ENCODE measurements at places on chromosomes 1 and 21.

GRCh38 chr1:201169203-201169602 lies 14.9 kb upstream of the TMEM9 start:
- no peak for DNase-seq

DNA sequence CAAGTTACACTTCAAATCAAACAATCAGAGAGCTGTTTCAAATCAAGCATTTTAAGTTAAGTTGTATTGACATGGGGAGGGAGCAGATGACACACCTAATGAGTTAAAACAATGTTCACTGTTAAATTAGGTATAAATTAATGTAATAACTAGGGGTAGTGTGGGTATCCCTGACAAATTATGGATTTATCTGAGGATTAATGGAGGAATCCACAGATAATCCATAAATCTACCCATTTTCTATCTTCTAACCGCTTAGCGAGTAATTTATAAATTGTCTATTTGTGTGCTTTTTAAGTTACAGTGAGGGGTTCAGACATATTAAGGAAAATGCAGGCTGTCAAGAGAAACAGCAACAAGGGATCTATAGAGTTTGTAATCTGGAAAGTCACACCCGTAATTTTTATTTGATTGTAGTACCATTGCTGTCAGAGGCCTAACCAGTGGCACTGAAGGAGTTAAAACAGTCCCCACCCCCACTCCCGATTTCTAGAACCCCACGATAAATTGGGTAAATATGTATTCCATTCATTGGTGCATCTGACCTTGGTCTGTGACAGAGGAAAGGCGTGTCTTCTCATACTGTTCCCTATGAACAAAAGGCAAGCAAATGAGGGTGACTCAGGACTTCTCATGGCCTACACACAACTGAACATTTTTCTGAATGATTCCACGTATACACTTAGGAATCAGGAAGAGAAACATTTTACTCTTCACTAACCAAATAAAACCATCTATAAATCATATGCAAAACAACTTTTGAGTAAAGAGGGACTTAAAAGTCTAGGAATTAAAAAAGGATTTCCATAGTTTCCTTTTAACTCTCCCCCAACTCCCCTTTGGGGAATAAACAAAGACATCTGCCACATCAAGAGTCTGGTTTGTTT lies 7.4 kb downstream of the IRF2BP2 start:
- no peak for DNase-seq

GRCh38 chr1:211606914-211607753 lies 28.2 kb upstream of the SLC30A1 start:
- no peak for DNase-seq

GRCh38 chr1:230270559-230271281 lies 155.4 kb downstream of the PGBD5 start:
- no peak for DNase-seq

DNA sequence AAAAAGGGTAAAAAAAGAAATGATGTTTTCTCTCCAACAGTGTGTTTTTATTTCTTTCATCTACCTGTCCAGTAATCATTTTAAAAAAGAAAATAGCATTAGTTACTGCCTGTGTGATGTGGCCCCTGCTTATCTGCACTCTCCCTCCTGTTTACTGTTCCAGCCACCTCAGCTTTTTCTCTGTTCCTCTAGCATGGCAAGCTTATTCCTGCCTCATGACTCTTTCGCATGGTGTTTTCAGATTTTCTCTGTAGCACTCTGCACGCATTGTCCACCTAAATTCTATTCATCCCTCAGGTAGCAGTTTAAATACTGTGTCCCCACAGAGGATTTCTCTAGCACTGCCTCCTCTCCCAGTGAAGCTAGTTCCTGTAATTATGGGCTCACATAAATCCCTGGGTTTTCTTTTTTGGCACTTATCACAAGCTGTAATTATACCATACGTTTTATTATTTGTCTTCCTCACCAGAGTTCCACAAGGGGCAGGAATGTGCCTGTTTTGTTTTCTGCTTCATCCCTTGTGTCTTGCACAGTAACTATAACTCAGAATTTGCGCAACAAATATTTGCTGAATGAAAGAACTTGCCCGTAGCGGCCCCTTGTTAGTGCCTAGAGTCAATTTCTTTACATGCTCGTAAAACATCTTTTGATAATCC lies 51.4 kb upstream of the LRIG2 start:
- no peak for DNase-seq

DNA sequence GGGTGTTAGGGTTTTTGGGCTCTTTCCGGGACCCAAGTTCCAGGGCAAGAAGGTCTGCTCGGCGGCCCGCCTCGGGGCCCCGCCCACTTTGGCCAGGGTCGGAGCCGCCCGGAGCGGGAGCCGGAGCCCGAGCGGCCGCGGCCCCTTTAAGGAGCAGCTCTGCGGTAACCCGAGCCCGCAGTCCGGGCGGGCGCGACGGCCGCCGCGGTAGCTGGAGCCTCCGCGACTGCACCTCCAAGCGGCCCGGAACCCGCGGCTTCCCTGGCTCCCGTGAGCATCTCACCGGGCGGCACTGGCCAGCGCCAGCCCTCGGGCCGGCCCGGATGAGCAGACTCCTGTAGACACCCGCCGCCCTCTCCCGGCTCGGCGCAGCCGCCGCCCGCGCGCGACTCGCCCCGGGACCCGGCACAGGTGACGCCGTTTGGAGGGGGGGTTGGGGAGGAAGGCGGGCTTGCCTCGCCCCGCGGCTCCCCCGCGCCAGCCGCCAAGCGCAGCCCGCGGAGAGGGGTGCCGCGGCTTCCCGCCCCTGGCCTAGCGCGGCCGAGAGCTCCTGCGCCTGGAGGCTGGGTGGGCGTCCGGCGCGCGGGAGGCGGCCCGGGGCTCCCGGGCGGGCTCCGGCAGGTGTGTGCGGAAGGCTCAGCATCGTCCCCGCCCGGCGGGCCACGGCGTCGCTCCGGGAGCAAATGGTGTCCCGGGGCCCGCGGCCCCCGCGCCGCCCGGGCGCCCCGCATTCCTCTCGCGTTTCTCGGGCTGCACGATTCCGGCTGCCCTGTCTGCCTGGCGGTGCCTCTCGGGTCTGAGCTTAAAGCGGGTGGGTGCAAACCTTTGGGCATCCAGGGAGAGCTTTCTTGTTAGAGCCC lies at the start of gene TLCD4:
TLCD4 (plus strand) TSS at position 149 of the 860 bp plus-strand sequence. CDS start 26,547 bp downstream, outside the sequence.
- DNase-seq: no peak

GRCh38 chr1:180811886-180812285 lies 100.8 kb upstream of the KIAA1614 start:
- DNase-seq: no peak

DNA sequence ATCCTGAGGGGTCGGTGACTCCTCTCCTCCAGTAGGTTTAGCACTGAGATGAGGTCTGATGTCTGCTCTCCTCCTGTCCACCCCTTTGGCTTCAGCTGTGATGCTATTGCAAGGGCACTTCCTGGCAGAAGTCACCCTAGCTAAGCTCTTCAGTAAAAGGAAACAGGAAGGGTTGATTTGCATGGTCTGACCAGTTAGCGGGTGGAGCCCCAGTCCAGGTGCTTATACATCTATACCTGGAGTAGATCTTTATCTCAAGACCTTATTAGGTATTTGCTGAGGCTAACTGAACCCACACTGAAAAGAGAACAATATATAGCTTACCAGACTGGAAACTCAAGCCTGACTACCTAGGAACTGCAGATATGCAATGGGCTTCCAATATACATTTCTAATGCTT lies 28.9 kb upstream of the NFASC start:
- no peak for DNase-seq

GRCh38 chr1:226790545-226791181 lies 51.6 kb upstream of the ITPKB start:
- no peak for DNase-seq

DNA sequence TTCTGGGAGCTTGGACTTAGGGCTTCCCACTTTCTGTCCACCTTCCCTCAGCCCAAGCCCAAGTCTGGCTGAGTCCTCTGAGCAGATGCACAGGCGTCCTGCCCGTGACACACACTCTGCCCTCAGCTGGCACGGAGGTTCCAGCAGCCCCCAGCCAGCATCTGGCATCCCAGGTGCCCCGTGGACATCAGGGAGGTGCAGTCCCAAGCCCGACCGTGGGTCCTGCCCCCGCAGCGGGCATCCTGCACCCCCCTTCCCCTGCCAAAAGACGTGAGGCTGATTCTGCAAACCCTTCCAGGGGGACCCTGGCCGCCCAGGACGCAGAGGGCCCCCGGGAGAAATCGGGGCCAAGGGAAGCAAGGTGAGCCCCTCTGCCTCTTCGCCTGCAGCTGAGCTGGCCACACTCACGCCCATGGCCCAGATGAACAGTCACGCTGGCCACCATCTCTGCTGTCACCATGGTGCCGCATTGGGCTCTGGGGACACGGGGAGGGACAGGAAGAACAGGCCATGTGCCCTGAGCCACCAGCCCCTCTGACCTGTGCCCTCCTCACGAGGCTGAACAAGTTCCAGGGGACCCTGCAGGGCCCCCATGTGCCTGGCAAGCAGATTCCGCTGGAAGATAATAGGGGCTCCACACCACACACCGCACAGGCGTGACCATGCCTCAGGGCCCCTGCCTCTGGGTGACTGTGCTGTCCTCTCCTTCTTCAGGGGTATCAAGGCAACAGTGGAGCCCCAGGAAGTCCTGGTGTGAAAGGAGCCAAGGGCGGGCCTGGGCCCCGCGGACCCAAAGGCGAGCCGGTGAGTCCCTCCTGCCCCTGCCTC lies 20.6 kb downstream of the COL6A2 start:
- DNase-seq: no peak

GRCh38 chr21:21751286-21751685 lies 753.1 kb downstream of the NCAM2 start:
- no peak for DNase-seq

DNA sequence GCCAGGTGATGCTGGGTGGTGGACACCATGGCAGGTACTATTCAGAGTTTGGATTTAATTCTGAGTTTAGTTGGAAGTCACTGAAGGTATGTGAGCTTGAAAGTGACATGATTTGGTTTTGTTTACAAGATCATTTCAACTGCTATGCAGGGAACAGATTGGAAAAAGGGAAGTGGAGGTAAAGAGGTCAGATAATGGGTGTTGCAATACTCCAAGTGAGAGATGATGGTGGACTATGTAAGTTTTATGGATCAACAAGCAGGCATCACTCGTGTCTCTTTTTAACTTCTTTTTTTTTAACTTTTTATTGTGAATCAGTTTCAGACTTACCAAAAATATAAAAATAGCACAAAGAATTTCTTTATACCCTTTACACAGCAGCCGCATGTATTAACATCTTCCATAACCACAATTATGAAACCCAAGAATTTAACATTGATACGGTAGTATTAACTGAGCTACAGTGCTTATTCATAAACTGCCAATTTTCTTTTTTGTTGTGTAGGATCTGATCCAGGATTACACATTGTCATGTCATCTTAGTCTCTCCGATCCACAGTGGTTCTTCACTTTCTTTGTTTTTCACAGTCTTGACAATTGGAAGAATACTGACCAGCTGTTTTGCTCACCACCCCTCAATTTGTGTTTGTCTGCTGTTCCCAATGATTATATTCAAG lies 24.9 kb upstream of the NHLH2 start:
- DNase-seq: no peak

GRCh38 chr1:98422816-98423215 lies 238.7 kb upstream of the SNX7 start:
- DNase-seq: no peak

DNA sequence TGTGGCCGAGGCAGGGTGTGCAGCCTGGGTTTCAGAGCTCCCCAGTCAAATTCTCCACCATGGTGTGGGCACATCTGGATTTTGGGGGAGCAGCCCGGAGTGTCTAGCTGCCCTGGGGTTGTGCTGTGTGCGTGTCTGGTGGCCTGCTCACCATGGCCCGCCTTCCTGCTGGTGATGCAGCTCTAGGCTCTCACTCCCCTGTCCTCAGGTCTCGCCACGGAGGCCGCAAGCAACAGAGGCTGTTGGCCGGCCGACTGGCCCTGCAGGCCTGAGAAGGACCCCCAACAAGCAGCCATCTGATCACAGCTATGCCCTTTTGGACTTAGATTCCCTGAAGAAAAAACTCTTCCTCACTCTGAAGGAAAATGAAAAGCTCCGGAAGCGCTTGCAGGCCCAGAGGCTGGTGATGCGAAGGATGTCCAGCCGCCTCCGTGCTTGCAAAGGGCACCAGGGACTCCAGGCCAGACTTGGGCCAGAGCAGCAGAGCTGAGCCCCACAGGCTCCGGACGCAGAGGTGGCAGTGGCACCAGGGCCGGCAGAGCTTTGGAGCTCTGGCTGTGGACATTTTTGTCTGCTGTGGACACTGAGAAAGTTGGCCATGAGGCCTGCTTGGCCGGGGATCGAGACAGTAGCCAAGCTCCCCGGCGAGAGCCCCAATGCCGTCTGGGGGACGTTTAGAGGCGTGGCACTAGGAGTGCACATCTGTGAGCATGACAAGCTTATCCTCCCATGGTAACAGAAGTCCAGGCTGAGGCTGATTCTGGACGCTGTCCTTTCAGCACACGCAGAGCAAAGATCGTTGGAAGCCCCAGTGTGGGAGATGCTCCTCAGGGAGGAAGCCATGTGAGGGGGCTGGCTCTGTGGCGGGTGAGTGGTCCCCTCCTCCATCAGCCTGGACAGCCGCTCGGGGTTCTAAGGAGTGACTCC lies 8.2 kb downstream of the THAP3 start:
- no peak for DNase-seq

- no peak for DNase-seq
Measured at GRCh38 chr21:41631564-41632461, 123.9 kb upstream of the TMPRSS2 start.

DNA sequence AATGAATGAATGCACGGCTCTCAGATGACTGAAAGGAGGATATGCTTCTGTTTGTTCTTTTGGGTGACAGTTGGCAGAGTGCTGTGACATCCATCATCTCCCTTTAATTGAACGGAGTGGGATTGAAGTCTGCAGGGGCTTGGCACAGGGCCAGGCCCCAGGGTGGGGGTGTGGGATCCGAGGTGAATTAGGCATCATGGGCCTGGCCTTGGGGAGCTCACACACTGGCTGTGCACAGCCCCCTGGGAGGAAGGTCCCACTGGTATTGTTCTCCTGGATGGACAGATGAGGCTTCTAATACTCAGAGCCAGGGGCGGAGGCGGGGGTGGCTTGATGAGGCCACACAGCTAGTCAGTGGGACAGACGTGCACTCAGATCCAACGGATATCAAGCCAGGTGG lies 19.3 kb downstream of the EPHB2 start:
- no peak for DNase-seq

DNA sequence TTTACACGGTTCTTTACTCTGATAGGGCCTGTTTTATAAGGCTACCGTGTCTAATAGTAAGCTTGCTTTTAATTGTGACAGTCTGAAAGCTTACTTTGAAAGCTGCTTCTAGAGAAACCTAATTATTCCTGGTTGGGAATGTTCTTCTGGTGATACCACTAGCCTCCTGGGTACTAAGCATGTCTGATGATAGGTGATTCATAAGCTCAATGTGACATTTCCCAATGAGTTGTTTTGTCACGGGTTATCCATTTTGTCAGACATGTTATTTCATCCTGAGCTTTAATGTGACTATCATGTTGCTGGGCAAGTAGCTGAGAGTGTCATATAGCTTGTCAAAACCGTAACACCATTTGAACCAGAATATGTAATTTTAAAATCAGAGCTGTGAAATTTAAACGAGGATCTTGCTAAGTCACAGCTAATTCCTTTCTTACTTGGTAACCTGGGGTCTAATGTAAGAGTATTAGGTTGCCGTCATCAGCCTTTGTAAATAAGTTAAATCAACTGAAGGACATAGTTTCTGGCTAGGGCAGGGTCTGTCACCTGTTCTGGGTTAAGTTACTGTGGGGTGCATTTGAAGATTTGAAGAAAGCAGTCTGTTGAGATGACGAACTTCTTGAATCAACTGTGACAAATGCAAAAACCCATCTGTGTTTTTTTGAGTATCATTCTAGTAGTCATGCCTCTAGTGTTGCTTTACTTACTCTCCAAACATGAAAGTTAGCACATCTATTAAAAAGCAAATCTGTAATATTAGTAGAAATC lies 529.2 kb downstream of the USP25 start:
- no peak for DNase-seq

GRCh38 chr21:38909929-38910328 lies 104.2 kb downstream of the ETS2 start:
- DNase-seq: no peak
